Stimulated activated CD8-positive, alpha-beta memory T cell treated with anti-CD3 and anti-CD28 coated beads, Interleukin-15, amount 100 ng/mL, for 24 hours (primary cell): ENCODE measurements at places on chromosomes 4 and X.

GRCh38 chrX:28584025-28584424 is 3.2 kb upstream of the IL1RAPL1 start:
- DNase-seq = no peak

DNA sequence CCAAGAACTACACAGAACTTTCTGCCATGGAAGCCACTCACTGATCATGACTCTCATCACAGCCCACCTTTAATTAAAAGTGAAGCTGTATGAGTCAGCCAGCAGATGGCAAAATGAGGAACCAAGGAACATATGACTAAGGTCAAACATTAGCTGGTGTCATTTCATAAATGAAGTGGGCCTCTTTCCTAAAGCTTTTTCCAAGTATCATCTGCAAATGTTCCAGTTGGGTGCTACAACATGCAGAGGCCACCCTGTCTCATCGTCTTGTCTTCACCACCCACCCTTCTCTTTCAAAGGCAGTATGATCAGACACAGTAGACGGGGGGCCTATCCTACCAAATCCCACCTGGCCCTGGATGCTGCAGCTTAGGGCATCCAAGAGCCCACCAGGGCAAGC is 9.2 kb upstream of the EOLA1 start:
- no peak for DNase-seq

DNA sequence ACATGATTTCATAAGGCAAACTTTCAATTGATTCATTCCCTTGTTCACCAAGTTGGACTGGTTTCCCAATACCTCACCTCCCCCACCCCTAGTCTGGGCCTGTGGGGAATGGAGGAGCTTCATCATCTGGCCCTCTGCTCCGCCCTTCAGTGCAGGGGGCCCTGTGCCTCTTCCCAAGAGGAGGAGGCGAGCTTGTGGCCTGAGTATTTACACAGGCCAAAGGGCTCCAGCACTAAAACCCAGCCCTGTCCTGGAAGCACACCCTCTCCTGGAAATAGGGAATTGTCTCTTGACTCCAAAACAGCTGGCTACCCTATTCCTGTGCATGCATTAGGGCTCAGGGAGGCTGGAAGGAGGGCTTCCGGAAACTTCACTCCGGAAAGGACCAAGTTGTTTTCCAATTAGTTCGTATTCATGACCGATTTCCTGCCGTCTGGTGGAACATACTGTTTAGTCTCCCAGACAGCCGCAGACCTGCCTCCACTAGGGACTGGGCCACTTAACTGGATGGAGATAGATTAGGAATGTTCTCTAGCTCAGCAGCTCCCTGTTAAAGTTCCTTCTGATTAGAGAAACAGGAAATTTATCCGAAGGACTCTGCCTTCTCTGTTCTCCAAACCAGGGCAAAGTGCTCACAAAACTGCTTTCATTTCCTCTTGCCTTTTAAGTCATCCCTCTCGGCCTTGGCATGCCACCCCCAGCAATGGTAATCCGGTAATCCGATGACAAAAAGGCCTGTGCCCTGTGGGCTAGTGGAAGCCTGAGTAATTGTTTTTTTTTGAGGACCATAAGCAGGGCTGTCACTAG is 5.8 kb downstream of the SRPX2 start:
- no peak for DNase-seq

DNA sequence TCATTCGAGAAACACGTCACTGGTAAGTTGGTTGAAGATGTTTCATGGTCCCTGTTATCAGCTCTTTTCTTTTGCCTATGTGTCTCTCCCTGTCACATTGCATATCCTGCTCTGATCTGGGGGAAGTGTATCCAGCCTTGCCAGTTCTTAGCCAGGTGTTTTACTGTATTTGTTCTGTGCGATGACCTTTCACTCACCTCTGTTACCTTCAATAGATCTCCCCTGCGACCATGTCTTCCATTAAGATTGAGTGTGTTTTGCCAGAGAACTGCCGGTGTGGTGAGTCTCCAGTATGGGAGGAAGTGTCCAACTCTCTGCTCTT is 2.6 kb downstream of the RGN start:
- DNase-seq = no peak

- DNase-seq = no peak
Measured at GRCh38 chrX:16188687-16189086, 21.4 kb downstream of the MAGEB17 start.

- DNase-seq = no peak
Measured at GRCh38 chrX:21632027-21632426, 26.1 kb downstream of the KLHL34 start.

DNA sequence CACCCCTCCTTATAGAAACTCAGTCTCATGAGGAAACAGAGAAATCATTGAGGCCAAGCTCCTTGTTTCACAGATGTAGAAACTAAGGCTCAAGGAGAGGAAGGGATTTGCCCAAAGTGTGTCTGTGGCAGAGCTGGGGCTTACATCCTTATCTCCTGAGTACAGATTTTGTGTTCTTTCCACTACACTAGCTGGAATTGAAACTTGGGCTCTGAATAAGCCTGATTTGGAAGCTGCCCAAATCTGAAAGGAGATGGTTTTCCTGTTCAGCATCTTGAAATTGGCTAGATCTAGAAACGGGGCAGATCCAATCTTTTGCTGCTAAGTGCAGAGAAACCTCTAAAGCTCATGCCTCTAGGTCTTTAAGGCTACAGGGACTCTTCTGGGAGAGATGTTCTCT is 24.3 kb downstream of the AWAT2 start:
- no peak for DNase-seq

GRCh38 chr4:72320223-72320948 is 248.6 kb downstream of the ADAMTS3 start:
- DNase-seq = no peak

DNA sequence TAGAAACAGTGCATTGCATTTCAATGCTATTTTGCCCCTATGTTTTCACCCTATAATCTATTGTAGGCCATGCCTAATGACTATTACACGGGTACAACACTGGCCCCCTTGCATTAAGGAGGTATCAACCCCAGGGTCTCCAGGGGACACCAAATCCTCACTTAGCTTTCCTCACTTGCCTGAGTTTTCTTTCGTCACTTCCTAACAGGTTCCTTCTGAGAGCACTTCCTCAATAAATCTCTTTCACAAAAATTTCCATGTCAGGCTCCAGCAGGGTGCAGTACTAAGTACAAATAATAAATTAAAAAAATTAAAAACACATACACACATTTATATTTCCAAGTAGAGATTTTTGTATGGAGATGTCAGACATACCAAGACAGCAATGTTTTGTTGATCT is 165.0 kb downstream of the RBM46 start:
- DNase-seq = no peak

DNA sequence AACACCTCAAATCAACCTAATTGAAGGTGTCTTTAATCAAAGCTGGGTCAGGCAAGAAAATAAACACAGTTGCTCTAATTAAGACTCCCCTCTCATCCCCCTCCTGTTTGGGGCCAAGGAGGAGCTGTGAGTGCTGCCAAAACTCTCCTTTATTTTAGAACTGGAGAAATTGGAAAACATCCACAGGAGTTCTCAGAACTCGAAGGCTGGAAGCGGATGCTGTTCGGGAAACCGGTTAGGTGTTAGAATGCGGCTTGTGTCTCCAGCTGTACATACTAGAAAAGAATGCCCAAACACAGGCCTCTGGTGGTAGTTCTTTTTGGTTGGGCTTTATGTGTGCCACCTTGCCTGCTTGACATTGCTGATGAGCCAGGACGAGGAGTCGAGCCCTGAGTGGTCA is 118.2 kb downstream of the GPR143 start:
- DNase-seq = no peak

DNA sequence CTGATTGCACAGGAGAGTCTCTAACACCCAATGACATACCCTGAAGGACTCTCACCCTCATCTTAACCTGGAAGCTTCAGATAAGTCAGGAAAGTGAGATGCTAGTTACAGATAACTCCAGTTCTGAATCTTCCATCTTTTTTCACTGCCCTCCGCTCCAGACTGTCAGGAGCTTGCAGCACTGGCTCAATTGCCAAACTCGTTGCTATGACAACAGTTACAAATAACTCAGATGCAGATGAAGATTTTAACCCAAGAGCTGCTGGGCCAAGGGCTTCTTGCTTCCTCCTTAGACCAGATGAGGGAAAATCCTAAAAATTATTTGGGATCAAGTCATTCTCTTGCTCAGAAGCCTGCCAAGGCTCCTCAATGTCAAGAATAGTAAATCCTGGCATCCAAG is 109.1 kb upstream of the HUWE1 start:
- DNase-seq = no peak

DNA sequence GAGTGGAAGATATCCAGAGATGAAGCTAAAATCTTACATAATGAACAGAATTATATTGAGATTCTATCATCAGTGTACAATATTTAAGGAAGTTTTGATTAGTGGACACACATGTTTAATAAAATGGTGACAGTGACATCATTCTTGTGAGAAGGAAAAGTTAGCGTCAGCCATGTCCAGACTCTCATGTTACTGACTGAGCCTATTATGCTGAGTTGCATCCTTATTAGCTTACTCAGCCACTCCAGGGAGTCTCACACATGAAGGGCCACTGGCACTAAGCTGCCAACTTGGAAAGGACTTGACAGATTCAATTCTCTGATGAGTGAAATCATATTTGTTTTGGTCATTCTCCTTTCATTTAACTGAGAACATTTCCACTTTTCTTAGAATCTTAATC is 170.6 kb downstream of the BANK1 start:
- no peak for DNase-seq

- no peak for DNase-seq
Measured at GRCh38 chr4:73127839-73128453, 58.4 kb upstream of the COX18 start.

- DNase-seq = no peak
Measured at GRCh38 chrX:119537487-119537886, 27.7 kb downstream of the STEEP1 start.

- no peak for DNase-seq
Measured at GRCh38 chrX:45621376-45622041, 420.8 kb upstream of the DIPK2B start.

- no peak for DNase-seq
Measured at GRCh38 chr4:141417387-141417786, 196.7 kb downstream of the ZNF330 start.

DNA sequence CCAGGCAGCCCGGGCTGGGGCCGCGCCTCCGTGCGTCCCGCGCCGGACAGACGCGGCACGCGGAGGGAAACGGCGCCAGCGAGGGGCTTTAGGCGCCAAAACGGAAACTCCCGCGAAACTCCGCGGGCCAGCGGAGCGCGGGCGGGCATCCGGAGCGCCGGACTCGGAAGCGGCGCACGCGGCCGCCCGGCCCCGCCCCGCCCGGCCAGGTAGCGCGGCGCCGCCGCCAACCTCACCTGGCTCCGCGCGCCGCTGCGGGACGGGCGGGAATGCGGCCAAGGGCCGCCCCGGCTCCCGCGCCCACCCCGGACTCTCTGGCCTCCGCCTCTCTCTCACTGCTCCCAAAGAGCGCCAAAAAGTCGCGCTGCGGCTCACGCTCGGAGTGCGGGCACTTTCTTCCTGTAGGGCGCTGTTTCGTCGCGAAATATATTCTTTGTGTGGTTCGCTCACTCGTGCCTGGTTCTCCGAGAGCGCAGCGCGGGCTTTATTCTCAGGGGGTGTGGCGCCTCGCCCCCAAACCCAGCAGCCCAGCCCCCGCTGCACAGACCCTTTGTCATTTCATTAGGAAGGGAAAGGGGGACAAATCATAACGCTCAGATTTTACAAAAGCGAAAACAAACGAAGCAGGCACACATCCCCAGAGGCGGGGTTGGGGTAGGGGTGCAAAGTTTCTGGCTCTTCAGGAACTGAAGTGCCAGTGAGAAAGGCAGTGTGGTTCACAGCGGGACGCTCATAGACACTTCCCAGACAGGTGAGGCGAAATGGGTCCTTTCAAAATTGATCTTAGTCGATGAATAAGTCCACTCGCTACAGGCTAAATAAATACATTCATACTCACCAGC is 961 bp upstream of the MBNL3 start:
- DNase-seq = no peak

DNA sequence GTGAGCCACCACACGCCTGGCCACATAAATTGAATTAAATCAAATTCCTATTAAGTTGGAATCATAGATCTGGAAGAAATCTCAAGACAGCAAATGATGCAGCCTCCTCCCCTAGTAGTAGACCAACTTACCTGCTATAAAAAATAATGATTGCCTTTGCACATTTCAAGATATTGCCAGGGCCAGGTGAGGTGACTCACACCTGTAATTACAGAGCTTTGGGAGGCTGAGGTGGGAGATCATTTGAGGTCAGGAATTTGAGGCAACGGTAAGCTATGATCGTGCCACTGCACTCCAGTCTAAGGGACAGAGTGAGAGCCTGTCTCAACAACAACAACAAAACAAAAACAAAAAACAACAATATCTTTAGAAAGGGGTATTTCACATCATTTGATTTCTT is 17.0 kb upstream of the WWC2 start:
- DNase-seq = no peak

DNA sequence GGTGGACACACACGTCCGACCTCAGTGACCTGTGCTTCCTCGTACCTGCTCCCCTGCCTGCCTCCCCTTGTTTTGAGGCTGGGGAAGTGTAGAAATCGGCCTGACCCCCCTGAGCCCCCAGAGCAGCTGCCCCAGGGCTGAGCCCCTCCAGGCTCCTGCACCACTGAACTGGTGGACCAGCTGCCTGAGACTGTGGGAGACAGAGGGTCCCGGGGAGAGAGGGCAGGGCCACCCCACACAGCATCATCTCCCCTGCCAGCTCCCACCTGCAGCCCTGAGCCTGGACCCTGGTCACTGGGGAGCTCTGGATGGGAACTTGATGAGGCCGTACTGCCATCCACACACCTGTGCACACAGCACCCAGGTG is 15.0 kb upstream of the NAT8L start:
- DNase-seq = no peak

DNA sequence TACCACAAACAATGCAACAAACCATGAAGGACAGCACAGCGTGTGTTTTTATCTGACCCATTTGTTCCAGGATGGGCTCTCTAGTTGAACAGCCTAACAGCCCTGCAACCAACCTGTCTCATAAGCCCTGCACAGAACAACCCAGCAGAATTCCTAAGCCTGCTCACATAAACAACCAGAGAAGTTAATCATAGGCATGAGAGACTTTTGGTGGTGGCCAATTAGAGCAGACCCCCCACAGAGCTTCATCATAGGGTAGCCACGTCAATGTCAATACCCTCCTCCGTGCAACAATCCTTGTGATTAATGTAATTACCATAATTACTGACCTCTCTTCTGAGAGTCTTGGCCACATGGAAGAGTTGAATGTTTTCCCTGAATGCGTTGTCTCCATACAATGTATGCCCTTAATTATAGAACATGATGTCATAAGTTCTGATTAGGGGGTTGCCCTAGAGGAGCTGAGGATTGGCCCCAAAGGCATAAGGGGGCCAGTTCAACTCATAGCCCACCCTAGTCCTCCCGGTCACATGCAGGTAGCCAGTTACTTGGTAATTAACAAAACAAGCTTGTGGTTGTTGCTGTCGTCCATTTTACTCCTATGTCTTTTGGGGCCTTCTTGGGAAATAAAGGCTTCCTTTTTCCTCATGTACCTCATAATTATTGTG is 92.7 kb downstream of the SYNPO2 start:
- DNase-seq = no peak

DNA sequence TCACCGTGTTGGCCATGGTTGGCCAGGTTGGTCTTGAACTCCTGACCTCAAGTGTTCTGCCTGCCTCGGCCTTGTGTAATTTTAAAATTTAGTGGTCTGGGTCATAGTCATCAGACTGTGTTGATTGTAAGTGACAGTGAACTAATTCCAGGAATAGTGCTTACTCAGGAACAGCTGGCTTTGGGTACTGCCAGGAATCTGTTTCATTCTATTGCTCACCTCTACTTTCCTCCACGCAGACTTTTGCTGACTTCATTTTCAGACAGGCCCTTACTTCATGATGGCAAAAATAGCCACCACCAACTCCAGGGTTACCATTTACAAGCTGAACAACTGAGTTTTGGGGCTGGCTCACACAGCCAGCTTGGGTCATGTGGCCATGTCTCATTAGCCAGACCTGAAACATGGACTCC is 54.6 kb downstream of the FNIP2 start:
- DNase-seq = no peak

- no peak for DNase-seq
Measured at GRCh38 chr4:25123236-25123635, 37.0 kb downstream of the SEPSECS start.
